Stimulated activated CD8-positive, alpha-beta memory T cell treated with anti-CD3 and anti-CD28 coated beads, Interleukin-2, amount 100 ng/mL, for 1 hour (primary cell): ENCODE measurements at places on chromosomes 7 and 10.

- DNase-seq, result no peak
These were observed 137.4 kb downstream of the ZNF438 start for GRCh38 chr10:30894221-30894620.

DNA sequence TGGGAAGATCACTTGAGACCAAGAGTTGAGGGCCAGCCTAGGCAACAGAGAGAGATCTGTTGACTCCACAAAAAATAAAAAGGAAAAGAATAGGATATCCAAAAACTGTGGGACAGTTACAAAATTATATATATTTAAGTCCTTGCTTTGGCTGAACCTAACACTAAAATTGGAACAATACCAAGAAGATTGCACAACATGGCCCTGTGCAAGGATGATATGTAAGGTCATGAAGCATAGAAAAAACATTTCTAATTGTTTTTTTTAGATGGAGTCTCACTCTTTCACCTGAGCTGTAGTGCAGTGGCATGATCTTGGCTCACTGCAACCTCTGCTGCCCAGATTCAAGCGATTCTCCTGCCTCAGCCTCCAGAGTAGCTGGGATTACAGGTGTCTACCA lies 139.0 kb downstream of the TPST1 start:
- DNase-seq, result no peak

DNA sequence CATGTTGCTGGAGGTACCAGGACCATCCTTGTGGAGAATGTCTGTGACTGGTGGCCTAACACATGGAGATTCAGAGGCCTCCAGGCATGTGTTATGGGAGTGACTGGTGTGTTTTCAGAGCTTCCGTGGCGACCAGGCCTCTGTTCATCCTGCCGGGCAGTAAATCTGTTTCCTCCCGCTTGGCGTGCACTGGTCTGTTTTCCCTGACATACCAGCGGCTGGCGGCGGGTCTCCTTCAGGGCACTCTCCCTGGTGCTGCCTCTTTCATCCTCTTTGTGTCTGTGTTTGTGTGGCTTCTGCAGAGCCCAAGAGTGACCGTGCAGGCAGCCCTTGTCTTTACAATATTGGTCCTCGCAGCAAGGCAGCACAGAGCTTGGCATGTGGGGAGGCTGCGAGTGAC lies 385.1 kb upstream of the MKI67 start:
- no peak for DNase-seq

DNA sequence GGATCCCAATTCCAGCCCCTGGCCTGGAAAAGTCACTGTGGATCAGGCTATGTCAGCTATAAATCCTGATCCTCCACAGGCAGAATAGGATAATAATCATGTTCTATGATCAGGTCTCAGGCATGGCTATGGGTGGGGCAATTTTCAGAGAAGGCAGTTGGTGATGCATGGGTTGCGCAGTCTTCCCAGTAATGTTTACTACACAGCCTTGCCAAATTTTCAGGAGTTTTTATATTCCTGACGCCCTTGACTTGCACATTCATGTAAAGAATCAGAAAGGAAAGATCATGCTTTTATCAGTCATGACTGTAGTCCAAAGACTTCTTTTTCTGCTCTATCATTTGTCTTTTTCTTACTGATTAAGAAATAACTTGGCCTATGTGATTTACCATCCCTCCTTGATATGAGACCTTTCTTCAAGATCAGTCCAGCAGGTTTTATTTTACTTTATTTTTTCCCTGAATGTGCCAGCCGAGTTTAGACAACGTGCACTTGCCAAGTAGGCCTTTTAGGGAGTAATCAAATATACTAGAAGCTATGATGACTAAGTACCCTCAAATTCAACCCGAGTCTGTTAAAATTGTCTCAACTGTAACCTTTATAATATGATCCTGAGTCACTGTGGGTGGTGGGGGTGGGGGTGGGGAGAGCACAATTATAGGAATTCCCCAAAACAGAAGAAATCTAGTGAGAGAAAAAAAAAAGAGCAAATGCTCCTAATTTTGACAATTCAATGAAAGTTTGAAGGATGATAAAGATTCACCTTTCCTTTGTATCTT lies 31.9 kb downstream of the ARL4A start:
- no peak for DNase-seq

GRCh38 chr7:136325578-136325977 lies 348.4 kb upstream of the MTPN start:
- DNase-seq, result no peak
